ENCODE measurements at places on chromosomes 3 and 15. TPM values are rescaled to one million over a fixed set of nuclear protein-coding genes. Genes with fewer than 3 reads are reported as not detected.

DNA sequence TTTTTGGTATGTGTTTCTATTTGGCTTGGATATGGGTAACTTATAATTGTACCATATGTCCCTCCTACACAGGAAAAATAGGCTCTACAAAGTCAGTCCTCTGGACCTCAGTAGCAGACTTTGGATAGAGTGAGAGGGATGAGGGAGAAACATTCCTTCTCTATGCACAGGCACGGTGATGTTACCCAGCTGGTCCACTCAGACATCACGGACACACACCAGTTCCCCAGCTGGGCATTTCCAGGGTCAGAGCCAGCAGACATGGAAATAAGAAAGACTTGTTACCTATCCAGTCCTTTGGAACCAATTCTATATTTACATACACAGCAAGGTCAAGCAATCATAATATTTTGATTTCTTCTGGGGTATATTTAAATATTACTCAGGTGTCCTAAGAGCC is 433.1 kb upstream of the KCNMB2 start:
- no peak for DNase-seq

GRCh38 chr3:72998466-72998865 is 1.9 kb downstream of the PPP4R2 start:
- no peak for DNase-seq

GRCh38 chr15:48001393-48002039 is 119.3 kb upstream of the SLC24A5 start:
- DNase-seq, result no peak

GRCh38 chr3:178948546-178948945 is 123.1 kb downstream of the ZMAT3 start:
- DNase-seq, result no peak

DNA sequence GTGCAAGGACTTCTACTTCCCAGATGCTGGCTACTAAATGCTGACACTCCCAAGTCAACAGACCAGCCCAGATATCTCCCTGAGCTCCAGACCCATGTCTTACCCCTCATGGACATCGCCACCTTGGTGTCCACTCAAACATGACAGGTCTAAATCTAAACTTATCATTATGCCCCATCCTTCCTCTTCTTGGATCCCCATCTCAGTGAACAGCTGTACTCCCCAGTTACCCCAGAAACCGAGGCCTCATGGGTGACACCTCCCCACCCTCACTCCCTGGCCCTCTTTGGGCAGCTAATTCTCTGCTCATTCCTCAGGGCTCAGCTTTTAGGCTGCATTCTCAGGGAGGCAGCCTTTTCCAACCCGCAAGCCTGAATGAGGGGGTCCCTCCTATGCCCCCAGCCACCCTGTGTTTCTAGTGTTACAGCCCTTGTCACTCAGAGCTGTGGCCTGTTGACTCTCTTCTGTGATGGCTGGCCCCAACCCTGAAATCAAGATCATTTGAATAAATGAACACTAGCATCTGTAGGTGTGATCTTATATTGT is 5.4 kb downstream of the EHD4 start:
- no peak for DNase-seq

- DNase-seq, result no peak
These were observed 332.4 kb downstream of the MAGI1 start for GRCh38 chr3:65706301-65706700.

- DNase-seq, result peak; percentile 28
These were observed 104.2 kb downstream of the CBLB start for GRCh38 chr3:105764378-105765307.

GRCh38 chr3:175399156-175399840 is 540.2 kb downstream of the NAALADL2 start:
- no peak for DNase-seq

DNA sequence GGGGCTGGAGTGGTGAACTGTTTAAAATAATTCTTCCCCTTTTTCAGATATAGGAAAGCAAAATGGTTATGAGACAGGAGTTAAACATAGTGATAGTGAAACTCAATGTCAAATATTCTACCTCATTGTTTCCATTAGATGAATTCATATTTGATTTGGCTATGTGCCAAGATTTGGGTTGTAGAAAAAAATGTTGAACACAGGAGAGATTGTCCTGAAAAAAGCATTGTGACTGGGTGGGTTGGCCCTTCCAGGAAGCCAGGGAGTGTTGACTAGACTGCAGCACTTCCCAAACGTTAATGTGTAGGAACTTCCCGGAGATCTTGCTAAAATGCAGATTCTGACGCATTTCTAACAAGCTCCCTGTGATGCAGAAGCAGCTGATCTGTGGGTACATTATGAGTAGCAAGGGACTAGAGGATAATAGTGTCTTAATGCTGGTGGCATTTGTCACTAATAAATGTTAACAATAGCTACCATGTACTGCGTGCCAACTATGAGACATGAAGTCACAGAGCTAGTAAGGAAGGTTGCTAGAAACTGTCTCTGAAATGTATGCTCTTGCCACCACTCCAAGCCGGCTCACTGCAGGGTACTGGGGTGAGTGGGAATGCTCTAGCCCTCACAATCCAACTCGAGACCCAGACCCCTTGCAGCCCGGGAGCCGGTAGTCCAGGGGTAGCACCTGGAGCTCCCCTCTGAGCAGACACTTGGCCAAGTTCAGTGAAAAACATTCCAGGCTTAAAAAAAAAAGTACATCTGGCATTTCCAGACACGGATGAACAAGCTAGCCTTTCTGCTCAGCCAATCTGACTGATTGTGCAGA is 120.6 kb downstream of the CD47 start:
- no peak for DNase-seq

DNA sequence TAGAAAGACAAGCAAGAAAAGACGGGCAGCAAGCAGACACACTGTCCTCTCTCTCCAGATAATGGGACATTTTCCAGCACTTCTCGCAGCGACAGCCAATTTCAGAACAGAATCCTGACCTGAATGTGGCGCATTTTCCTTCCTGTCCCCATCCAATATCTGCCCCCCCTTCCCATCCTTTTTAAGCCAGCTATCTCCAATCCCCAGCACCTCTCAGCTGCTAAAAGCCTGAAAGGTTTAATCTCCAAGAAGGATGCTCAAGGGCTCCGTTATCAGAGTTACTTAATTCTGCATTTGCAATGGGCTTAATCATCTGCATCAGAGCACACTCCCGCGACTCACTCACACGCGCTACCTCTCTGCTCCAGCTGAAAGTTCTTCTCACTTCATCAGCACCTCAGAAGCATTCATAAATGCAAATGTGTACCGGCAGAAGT is 50.5 kb downstream of the SRGAP3 start:
- DNase-seq, result no peak

GRCh38 chr3:25427942-25428788 is at the start of gene RARB:
TSS of gene RARB (plus strand) at chr3:25428263. CDS start at chr3:25428732, 469 bp downstream.
- DNase-seq, result no peak

DNA sequence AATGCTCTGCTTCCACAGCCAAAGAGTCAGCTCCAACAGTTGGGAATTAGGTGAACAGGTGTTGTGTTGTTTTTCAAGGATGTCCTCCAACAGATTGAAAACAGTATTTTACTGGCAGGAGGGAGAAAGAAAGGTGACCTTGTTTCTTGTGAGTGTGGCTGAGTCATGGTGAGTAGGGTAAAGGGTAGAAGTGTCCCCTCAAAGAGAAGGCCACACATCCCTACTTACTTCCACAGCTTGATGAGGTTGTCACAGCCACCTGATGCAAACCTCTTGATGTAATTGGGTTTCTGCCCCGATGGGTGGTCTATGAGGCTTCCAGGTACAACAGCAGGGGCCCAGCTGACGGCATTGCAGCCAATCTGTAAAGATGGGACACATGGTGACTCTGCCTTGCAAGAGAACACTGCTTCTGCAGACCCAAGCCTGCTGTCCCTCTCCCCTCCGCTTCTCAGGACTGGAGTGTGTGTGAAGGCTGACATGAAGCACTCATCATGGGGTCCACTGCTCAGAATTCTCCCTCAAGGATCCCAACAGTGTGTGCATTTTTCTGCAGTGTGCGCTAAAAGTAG is 12.7 kb upstream of the GHRL start:
- DNase-seq, result no peak

GRCh38 chr3:45553469-45553974 is 41.0 kb upstream of the LIMD1 start:
- DNase-seq, result no peak

DNA sequence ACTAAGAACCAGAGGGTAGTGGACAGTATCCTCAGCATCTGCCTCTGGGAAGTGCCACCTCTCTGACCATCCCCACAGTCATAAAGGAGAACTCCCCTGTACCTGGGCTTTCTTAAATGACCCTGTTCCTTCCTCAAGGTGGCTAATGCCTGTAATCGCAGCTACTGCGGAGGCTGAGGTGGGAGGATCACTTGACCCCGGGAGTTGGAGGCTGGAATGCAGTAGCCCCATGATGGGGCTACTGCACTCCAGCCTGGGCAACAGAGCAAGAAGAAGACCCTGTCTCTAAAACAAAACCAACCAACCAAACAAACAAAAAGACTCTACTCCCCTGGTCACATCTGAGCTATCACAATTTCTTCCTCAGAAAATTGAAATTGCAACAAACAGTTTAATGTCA is 848 bp upstream of the BUB1B start:
- DNase-seq, result no peak

- DNase-seq, result no peak
These were observed 302.2 kb downstream of the TUSC7 start for GRCh38 chr3:117011687-117012250.

GRCh38 chr3:8813411-8813810 is 44.0 kb upstream of the OXTR start:
- DNase-seq, result no peak

DNA sequence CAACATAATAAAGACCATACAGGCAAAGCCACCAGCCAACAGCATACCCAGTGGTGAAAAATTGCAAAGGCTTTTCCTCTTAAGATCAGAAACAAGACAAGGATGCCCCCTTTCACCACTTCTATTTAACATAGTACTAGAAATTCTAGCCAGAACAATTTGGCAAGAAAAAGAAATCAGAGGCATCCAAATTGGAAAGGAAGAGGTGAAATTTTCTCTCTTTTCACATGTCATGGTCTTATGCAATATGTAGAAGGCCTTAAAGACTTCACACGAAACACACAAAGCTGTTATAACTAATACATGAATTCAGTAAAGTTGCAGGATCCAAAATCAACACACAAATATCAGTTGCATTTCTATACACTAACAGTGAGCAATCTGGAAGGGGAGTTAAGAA is 120.2 kb downstream of the APBA2 start:
- no peak for DNase-seq

DNA sequence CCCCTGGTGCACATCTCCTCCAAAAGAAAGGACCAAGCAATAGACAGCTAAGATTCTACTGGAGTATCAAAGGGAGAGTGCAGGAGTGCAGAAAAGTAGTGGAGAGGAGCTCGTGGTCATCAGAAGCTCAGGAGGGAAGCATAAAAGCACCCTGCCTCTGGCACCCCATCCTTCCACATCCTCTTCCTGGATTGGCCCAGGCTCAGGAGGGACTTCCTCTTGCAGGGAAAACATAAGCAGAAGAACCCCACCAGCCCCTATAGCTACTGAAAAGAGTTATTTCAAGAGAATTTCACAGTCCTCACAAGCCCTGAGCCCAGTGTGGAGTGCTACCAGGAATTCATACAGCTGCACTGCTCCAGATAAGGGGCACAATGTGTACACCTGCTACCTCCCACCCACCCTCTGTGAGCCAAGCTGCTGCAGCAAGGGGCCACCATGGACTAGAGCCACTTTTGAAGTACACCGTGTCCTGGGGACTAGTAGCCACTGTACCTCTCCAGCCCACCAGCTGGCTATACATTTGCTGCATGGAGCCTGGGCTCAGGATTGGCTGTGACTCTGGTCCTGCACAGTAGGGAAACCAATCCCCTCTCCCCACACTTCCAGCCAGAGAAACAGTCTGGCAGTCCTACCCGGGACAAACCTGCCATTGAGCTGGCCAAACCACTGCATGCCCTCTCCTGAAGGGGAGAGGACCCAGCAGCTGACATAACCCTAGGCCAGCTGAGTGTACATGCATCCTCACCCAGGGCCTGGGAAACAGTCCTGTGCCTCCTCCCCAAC is 43.0 kb downstream of the CD200R1 start:
- no peak for DNase-seq

DNA sequence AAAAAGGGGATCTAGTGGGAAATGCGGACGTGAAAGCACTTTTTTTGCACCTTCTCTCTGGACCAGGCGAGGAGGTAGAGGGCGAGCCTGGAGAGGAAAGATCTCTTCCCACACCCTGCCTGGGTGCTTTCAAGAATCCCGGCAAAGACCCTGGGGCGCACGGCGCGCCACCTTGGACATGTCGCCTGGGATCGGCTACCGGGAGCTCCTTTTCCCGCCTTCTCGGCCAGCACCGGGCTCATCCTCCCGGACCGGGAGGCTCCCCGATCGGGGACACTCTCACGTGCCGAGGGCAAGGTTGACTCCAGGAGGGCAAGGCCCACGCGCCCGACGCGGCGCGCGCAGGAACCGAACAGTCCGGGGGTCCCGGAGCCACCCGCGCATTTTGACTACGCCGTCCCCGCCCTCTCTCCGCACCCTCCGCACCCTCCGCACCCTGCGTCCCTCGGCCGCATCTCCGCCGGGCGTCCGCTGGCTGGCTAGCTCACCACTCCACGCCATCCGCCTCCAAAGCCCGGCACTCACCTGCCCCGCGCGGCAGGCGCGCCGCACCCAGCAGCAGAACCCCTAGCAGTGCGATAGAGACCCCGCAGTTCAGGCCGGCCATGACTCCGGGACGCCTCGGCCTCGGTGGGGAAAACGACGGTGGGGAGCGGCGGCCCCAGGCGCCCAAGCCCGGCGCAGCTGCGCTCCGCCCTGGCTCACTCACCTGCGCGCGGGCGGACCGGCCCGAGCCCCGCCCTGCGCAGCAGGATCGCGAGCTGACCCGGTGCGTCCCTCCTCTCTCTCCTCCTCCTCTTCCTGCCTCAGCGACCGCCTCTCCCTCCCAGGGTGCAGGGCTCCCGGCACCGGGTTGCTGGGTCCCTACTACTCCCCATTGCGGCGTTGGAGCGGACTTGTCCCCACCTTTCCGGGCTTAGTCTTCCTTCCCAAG is at the start of gene CDCP1:
Gene CDCP1, minus strand, starts transcription at position 698 of the 934 bp plus-strand sequence. Its CDS starts 91 bp downstream, at position 607.
- DNase-seq, result no peak

DNA sequence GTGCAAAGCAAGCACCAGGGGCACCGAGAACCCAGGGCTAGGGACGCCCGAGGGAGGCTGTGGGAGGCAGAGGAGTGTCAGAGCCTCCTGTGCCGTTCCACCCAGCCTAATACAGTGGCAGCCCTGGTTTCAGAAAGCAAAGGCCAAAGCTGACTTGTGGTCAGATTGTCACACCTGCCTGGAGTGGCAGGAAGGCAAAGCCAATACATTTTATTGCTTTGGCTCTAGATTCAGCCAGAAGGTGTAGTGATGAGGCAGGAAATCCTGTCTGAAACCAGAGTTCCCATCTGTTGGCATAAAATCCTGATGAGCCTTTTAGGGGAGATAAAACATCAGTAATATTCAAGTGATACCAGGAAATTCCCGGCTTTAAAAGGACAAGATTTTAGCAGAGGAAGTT is 168.3 kb downstream of the SLCO3A1 start:
- DNase-seq, result no peak

The TSPAN3 gene
- 5.4 TPM for total RNA-seq

The SGO1 gene
- total RNA-seq, result 2.1 TPM

The SLC22A13 gene
- total RNA-seq, result 0.76 TPM

The THAP10 gene
- total RNA-seq, result not detected

The NCK1 gene
- total RNA-seq, result 64.9 TPM

The GOLGA8Q gene
- total RNA-seq, result 0.52 TPM

The MNS1 gene
- not detected for total RNA-seq

The TLR9 gene
- 0.27 TPM for total RNA-seq

The EIF1B gene
- total RNA-seq, result 76.4 TPM

The COL6A5 gene
- not detected for total RNA-seq

The IL17RC gene
- total RNA-seq, result 1.1 TPM

The ATP13A5 gene
- total RNA-seq, result not detected

The ANKRD34C gene
- not detected for total RNA-seq

The BRK1 gene
- 61.9 TPM for total RNA-seq

The PLEKHO2 gene
- total RNA-seq, result 15.6 TPM

The SNTN gene
- not detected for total RNA-seq

The SLC27A2 gene
- 1.2 TPM for total RNA-seq

The CYP1A2 gene
- not detected for total RNA-seq
